Dorsolateral prefrontal cortex (tissue), 122 donors: ENCODE measurements at places on chromosomes 7 and 10. TPM values are rescaled to one million over a fixed set of nuclear protein-coding genes. Genes with fewer than 3 reads are reported as not detected.

The SPDYE8 gene
- total RNA-seq: not detected

The FAM25C gene
- not detected for total RNA-seq

The STEAP1B gene
- 5.5 TPM for total RNA-seq

The FGFBP3 gene
- total RNA-seq: 3.8 TPM

The PFKP gene
- total RNA-seq: 187 TPM

The ANKRD2 gene
- total RNA-seq: 2.3 TPM

The ASZ1 gene
- total RNA-seq: not detected

The ANKRD7 gene
- 7.7 TPM for total RNA-seq

The PLCE1 gene
- 11.4 TPM for total RNA-seq

The IL6 gene
- 7.5 TPM for total RNA-seq

The HTRA1 gene
- total RNA-seq: 256 TPM

The LDB3 gene
- 10.1 TPM for total RNA-seq

The SMARCD3 gene
- total RNA-seq: 134 TPM

The ABCB4 gene
- total RNA-seq: 0.40 TPM

The TAC1 gene
- total RNA-seq: 13.7 TPM

The NET1 gene
- 24.0 TPM for total RNA-seq

The WASHC2A gene
- total RNA-seq: 48.7 TPM

The SLC37A3 gene
- total RNA-seq: 51.8 TPM

The CDHR1 gene
- total RNA-seq: 13.8 TPM

The ABCB1 gene
- total RNA-seq: 30.6 TPM

The ATG9B gene
- total RNA-seq: 2.3 TPM

The FLNC gene
- total RNA-seq: 10.9 TPM

The EN2 gene
- total RNA-seq: 0.33 TPM

The SMKR1 gene
- total RNA-seq: 2.4 TPM

The EGFR gene
- 31.6 TPM for total RNA-seq

The GSTO2 gene
- 16.0 TPM for total RNA-seq

The NPSR1 gene
- total RNA-seq: not detected

The PNLIPRP3 gene
- not detected for total RNA-seq

The CNPY1 gene
- 0.28 TPM for total RNA-seq

The LARP4B gene
- total RNA-seq: 79.1 TPM

The TRPV5 gene
- total RNA-seq: 1.3 TPM

The PRSS37 gene
- not detected for total RNA-seq
